CD4-positive, alpha-beta memory T cell (primary cell): ENCODE measurements at places on chromosomes 1 and 21.

DNA sequence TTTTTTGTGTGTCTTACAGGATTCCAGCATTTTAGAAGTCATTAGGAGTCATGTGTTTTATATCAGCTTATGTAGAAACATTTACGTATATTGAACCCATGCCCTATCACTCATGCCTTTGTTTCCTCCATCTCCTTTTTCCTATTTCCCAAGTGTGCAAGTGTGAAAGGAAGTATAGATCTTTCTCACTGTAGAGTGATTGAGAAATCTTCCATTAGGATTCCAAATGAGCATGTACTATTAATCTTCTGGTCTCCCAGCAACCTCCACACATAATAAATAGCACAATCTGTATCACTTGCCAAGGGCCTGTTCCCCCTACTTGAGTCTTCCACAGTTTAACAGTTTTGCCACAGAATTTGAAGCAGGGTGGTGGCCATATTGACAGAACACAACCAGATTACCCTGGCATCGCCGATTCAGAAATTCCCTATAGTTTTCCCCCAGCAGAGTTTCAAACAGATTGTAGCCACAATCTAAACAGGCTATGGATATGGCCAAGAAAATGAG lies 1052.8 kb downstream of the TTLL7 start:
- no peak for DNase-seq

DNA sequence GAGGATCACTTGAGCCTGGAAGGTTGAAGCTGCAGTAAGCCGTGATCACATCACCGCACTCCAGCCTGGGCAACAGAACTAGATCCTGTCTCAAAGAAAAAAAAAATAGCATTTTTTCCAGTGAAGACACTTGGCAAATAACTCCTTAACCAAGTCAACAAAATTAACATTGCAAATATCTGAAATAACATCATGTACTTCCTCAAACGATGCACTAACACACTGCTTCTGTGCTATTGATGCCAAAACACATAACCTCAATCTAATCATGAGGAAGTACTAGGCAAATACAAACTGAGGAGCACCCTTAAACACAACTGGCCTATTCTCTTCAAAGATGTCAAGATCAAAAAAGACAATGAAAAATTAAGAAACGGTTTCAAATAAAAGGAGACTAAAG lies 32.3 kb downstream of the PABPC4 start:
- DNase-seq, result no peak

- DNase-seq, result no peak
Observed at GRCh38 chr1:57316291-57316690, 107.6 kb downstream of the DAB1 start.

DNA sequence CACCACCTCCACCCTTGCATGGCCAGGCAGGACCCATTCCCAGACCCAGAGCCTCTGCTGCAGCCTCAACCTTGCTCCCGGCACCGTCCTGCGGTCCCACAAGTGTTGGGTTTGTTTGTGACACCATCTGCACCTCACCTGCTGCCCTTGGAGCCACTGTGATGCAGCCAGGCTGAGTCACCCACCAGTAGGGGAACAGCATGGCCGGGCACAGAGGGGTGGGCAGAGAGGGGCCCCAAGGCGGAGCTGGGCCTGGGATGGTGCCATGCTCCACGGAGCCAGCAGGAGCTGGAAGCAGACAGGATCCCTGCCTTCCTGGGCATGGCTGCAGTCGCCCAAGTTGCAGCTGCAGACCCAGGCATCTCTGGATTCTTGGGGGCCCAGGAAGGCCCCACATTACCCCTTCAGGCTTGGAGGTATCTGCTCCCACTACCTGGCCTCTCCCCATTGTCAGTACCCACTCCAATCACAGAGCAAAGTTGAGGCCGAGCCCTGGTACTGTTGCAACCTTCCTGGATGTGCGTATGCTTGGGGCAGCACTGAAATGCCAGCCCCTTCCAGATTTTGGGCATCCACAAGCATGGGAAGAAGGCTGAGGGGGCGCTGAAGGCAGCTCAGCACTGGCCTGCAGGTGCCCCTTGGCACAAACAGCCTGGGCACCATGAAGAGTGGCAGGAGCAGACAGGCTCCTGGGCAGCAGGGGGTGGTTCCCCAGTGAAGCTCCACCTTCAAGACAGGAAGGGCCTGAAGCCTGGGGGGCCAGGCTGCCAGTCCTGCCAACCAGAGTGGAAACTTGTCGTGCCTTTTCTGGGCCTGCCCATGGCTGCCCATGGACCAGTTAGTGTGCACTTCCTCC lies 172.8 kb downstream of the MATN1 start:
- no peak for DNase-seq

GRCh38 chr1:5253036-5253435 lies 598.6 kb downstream of the AJAP1 start:
- no peak for DNase-seq

GRCh38 chr21:38183961-38184360 lies 72.8 kb upstream of the KCNJ15 start:
- no peak for DNase-seq

GRCh38 chr1:176165573-176165972 lies 41.5 kb downstream of the COP1 start:
- no peak for DNase-seq
